B cell (primary cell): ENCODE measurements at places on chromosomes 7 and 10. TPM values are rescaled to one million over a fixed set of nuclear protein-coding genes. Genes with fewer than 3 reads are reported as not detected.

Gene MSS51
- polyA plus RNA-seq: 4.7 and 5.1 TPM in 2 replicates

Gene SPDYE1
- not detected in 2 replicates for polyA plus RNA-seq

Gene ELFN1
- polyA plus RNA-seq: 0.03 TPM in 1 of 2 replicates, not detected in the other

Gene TDRD1
- polyA plus RNA-seq: 0.03 and 0.10 TPM in 2 replicates

DNA sequence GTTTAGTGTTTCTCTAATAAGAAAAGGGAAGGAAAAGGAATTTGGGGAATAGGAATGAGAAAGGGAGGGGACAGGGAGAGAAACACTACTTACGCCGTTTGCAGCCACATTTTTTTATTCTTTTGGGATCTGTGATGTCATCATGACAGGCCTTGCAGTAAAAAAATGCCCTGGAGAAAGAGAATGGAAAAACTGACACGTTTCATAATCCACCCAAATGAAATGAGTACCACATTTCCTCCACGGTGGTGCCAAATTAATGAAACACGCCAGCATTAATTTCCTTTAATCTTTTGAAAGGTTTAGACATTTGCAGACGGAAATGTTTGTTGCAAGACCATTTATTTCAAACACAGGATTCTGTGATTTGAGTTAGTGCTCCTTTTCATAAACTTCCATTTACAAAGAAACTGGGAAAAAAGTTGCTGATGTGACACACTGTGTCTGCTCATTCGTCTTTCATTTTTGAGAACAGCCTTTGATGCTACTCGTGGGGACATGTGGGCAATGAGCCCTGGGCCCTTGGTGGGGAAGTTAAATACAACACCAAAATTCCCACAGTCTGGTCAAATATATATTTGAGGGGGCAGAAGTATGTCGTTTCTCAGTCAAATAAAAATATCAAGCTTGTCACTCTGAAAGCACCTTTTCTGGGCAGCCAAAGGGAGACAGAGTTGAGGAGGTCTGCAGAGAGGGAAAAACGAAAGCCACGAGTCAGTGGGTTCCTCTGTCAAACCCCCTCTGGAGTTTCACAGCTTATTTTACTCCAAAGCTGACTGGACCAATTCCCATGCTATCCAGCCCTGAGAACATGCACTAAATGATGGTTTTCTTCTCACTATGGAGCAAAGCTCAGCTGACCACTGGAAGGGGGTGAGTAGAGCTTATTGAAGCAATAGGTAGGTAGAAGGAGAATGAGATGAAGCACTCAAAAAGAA lies 625.5 kb downstream of the KCNMA1 start:
- no peak for DNase-seq

DNA sequence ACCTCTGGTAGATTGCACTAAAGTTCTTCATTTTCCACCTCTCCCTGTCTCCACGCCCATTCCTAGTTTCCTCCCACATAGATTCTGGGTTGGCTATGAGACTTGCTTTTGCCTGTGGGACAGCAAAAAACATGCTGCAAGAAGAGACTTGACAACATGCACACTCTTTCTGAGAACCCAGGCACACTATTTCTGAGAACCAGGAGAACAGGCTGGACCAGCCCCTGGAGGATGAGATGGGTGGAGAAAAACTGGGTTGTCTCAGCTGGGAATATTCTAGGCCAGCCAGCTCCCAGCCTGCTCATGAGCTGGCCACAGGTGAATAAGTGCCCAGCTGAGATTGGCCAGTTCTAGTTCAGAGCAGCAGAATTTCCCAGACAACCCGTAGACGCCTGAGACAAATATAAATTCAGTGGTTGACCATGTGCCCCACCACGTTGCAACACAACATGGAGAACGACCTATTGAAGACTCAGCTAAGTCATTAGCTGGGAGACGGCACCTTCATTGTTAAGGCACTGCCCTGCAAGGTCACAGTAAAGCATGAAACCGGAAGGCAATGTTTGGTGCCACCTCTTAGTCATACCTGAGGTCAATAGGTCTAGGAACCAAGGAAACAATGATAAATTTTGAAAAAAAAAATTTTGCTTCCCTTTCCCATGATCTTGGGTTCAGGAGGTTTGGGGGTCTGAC lies 92.7 kb upstream of the AKR1E2 start:
- DNase-seq: no peak

- no peak for DNase-seq
Observed at GRCh38 chr7:71191771-71192170, 59.8 kb downstream of the GALNT17 start.

GRCh38 chr7:27303026-27303425 lies 60.4 kb downstream of the EVX1 start:
- no peak for DNase-seq

GRCh38 chr7:82049891-82050533 lies 280.2 kb upstream of the HGF start:
- no peak for DNase-seq

DNA sequence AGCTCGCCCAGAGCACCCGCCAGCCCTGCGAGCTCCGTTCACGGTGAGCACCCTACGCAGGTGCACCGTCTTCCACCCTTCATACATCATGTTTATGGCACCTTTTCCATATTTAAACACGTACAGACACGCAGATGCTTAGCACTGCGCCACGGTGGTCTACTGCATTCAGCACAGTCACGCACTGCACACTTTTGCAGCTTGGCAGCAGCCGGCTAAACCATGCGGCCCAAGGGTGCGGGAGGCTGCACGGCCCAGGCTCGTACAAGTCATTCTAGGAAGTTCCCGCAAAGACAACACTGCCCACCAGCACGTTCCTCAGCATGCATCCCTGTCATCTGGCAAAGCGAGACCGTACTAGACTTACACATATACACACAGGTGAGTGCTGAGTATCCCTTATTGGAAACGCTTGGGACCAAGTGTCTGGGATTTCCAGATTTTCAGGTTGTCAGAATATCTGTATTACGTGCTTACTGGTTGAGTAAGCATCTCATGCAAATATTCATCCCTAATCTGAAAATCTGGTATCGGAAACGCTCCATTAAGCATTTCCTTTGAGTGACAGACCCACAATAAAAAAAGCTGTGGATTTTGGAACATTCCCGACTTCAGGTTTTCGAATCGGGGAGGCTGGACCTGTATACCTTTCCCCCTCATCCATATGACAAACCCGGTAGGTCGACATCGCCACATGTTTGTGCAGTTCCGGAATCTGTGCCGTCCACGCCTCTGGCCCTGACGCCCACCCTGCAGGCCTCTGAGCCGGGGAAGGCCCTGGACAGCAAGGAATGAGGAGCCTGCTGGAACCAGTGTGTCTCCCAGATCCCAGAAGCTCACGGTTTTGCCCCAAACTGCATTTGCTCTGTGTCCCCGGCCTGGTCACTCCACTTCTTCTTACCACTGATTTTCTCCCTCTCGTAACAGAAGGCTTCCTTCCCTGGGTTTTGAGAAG lies 222.2 kb downstream of the ELFN1 start:
- no peak for DNase-seq

- DNase-seq: no peak
Observed at GRCh38 chr10:6005856-6006395, 28.6 kb upstream of the IL15RA start.

Gene TWIST1
- not detected in 2 replicates for polyA plus RNA-seq

Gene EPHA1
- polyA plus RNA-seq: 0.39 and 0.50 TPM in 2 replicates

DNA sequence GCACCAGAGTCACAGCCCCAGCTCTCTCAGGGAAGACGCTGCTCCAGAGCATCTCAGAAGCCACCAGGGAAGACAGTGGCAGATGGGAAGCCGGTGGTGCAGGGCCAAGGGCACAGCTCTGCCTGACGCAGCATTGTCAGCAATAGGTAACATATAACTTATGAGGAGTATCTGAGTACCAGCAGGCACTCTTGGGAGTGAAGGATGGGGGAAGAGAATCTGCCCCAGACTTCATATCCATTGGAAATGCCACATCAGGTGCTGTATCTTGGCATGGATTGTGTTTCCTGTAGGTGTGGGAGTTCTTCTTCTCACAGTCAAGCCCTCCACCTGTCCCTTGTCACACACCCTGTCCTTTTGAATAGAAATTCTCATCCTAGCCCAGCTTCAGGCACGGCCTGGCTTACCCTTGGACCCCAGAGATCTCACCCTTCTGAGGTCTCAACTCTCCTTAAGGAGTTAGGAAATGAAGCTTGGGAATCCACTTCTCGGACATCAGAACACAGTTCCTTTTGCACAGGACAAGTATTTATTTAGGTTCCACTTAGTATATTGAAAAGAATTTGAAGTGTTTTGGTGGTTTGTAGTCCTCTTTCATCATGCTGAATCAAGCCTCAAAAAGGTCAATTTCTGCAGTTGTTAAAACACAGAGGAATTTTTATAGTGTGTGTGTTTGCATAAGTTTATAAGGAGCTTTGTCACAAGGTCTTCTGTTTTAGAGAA lies 9.9 kb downstream of the EPDR1 start:
- DNase-seq: no peak

Gene C10orf143
- polyA plus RNA-seq: 9.3 and 12.8 TPM in 2 replicates

GRCh38 chr10:5659702-5660528 lies 6.5 kb downstream of the ASB13 start:
- DNase-seq: peak; percentile 28

Gene MUC3A
- polyA plus RNA-seq: not detected in 2 replicates

Gene HMX3
- polyA plus RNA-seq: not detected in 2 replicates

GRCh38 chr7:80481196-80481884 lies 30.5 kb downstream of the GNAT3 start:
- DNase-seq: no peak

Gene KBTBD2
- 38.9 and 89.3 TPM in 2 replicates for polyA plus RNA-seq

Gene GIMAP6
- polyA plus RNA-seq: 0.45 and 0.98 TPM in 2 replicates

- no peak for DNase-seq
Observed at GRCh38 chr7:26346611-26347203, 55.0 kb downstream of the SNX10 start.

Gene LAMB4
- not detected in 2 replicates for polyA plus RNA-seq

Gene CTNNA3
- polyA plus RNA-seq: 0.01 TPM in 1 of 2 replicates, not detected in the other

Gene HSPA12A
- 0.26 and 2.1 TPM in 2 replicates for polyA plus RNA-seq

Gene CHST15
- 14.5 and 17.9 TPM in 2 replicates for polyA plus RNA-seq

Gene NAT16
- polyA plus RNA-seq: not detected in 2 replicates

DNA sequence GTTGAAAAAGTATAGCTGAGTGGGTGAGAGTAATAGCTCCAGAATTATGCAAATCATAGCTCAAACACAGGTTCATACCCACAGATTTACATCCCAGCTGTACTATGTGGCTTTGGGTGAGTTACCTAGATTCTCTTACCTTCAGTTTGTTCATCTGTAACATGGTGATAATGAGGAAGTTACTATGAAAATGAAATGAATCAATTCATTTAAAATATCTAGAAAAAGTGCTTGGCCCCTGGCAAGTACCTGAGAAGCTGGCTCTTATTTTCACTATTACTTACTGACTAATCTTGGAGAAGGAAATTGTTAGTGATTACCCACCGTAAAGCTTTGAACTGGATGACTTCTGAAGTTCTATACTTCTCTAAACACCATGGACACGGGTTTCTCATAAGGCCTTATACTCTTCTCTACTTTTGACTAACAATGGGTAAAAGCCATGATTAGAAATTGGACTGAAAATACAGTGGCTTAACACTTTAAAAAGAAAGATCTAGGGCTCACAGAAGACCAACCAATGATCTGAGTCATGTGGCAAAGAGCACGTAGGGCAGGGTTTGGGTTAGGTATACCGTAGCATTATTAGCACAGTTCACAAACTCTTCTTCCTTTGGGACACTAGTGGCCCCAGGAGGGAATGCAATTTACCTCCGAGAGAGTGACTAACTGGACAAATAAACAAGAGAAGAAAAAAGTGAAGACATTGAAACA lies 149.2 kb downstream of the PLPP4 start:
- peak; percentile 11 for DNase-seq

Gene RNF32
- 0.81 and 1.6 TPM in 2 replicates for polyA plus RNA-seq

DNA sequence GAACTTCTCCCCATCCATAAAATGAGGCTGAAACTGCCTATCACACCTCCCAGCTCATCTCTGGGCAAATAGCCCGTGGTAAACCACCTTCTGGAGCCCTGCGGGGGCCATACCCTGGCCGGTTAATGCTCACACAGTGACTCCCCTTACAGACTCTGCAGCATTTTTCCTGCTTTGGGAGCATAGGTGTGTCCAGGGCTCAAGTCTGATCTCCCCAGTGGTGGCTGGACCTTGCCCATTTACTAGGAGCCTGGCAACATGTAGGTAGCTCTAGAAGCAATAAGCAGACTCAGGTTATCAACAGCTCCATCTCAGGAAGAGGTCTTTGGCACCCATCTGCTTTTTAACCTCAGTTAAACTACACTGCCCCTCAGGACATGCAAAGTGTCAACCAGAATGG lies 5.5 kb upstream of the CDHR1 start:
- no peak for DNase-seq

- no peak for DNase-seq
Observed at GRCh38 chr7:82364671-82365070, 78.9 kb downstream of the CACNA2D1 start.

Gene TET1
- 0.30 and 0.45 TPM in 2 replicates for polyA plus RNA-seq

Gene PYROXD2
- 25.5 and 960 TPM in 2 replicates for polyA plus RNA-seq

DNA sequence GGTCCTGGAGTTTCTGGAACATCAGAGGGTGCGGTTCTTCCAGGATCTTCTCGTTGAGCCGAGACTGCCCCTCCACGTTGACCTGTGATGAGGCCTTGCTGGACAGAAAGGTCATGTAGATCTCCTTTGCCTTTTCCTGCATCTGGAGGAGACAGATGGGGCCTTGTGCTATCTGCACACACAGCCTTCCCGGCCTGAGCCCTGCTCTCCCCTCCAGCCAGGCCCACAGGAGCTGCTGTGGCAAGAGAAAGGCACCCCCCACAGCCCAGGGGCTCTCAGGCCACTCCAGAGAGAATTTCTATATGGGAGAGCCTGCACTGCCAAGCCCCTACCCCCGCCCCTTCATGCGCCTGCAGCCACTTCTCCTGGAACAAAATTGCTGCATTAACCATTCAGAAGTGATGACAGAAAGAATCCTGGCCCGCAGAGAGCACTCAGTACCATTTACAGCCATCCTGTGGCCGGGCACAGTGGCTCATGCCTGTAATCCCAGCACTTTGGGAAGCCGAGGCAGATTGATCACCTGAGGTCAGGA lies 26.9 kb downstream of the RGS10 start:
- DNase-seq: no peak

DNA sequence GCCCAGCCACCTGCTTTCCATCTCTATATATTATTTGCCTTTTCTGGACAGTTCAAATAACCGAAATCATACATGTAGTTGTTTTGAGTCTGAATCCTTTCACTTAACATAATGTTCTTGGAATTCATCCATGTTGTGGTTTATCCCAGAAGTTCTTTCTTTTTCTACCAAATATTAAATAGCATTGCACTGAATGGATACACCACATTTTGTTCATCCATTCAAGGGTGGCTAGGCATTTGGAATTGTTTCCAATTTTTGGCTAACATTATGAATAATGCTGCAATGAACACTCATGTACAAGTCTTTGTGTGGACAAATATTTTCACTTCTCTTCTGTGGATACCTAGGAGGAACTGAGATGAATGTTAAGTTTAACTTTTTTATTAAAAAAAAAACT lies 18.0 kb downstream of the DNAJC1 start:
- no peak for DNase-seq

GRCh38 chr10:129954492-129955315 lies 9.4 kb downstream of the EBF3 start:
- DNase-seq: no peak

Gene ANKRD30A
- polyA plus RNA-seq: not detected in 2 replicates

- peak; percentile 49 for DNase-seq
Observed at GRCh38 chr7:6614953-6615722, at the start of gene ZNF853. TSS of gene ZNF853 (plus strand) at chr7:6615610. CDS start at chr7:6616175, 565 bp downstream.

Gene FOXI2
- polyA plus RNA-seq: not detected in 2 replicates

Gene ITIH5
- polyA plus RNA-seq: not detected in 2 replicates
